ENCODE measurements at places on chromosomes 1 and 21.

- DNase-seq: no peak
Observed at GRCh38 chr1:236253918-236254637, 27.7 kb downstream of the ERO1B start.

DNA sequence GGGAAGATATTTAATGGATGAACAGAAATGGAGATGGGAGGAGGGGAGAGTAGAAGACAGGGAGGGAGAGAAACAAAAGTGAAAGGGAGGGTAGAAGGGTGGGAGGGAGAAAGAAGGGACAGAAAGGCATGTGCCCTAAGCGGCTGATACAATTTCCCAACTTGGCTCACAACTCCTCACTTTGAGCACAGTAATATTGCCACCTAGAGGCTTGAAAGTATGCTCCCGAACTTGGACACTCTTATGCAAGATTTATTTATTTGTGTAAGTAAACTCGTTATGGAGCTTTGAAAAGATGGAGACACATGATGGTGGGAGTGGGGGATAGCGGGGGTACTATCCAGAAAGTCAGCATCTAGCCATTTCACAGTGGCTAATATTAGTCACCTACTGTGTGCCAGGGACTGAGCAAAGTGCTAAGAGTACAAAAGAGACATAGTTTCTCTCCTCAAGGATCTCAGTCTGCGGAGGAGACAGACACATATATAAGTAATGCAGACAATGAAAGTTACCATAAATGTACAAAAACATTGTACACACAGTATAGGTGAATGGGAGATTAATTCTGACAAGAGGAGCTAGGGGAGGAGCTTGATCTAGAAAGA, 189.7 kb downstream of the SEC16B start:
- DNase-seq: peak; percentile 76

DNA sequence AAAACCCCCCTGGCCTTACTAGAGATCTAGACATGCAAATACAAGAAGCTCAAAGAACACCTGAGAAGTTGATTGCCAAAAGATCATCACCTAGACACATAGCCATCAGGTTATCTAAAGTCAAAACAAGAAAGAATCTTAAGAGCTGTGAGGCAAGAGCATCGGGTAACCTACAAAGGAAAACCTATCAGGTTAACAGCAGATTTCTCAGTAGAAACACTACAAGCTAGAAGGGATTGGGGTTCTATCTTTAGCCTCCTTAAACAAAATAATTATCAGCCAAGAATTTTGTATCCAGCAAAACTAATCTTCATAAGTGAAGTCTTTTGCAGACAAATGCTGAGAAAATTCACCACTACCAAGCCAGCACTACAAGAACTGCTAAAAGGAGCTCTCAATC, 12.2 kb upstream of the SPRR2F start:
- no peak for DNase-seq

- no peak for DNase-seq
Observed at GRCh38 chr21:14691914-14692313, 145.8 kb upstream of the SAMSN1 start.

DNA sequence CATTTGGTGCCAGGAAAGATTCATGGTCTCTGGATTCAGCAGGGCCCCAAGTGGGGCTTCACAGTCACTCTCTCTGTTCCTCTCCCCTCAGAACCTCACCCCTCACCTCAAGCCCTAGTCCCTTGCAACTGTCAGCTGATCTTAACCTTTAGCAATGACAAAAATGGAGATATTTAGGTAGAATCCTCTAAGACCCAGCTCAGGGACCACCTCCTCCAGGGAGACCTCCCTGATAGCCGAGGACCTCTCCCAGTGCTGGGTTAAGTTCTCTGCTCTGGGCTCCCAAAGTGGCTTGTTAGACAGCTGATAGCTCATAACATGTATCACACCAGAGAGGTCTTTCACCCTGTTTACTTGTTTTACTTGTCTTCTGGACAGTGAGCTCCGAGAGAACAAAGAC, 257.6 kb upstream of the KIAA0040 start:
- no peak for DNase-seq

DNA sequence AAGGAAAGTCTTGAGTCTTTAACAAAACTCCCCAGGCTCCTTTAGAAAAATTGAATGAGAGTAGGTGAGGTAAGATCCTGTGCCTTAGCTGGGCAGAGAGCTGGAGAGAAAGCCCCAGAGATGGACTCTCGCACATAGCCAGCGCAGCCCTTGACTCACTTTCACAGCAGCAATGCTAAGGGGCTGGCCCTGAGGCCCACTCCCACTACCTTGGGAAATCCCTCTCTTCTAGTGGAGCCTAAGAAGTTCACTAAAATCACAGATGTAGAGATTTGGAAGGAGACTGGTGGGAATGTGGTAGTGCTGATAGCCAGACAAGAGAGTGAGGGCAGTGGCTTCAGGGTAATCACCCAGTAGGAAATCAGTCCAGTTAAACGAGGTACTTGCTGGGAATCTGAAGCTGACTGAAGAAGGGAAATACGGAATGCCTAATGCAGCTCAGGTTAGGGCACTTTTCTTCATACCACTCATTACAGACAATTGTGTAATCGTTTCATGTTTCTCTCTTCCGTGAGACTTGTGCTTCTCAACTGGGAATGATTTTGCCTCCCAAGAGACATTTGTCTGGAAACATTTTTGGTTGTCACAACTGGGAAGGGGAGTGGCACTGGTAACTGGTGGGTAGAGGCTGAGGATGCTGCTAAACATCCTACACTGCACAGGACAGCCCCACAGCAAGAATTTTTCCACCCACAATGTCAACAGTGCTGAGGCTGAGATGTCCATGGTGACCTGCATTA, 42.4 kb upstream of the LRRC8C start:
- DNase-seq: no peak

DNA sequence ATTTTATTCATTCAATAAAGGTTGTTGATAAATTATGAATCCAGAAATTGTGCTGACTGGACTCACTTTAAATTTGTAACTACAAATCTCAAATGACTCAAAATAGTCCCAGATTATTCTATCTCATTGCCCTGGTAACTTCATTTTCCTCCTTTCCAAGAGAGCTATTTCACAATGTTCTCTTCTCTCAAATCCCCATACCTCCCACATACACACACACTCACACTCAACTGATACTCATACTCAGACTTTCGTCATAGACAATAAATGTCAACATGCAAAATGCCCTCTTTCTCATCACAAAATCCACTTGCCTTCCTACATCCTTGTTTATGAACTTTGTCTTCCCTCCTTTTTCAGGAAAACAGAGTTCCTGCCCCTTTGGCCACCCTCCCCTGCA, 33.3 kb downstream of the EXTL2 start:
- DNase-seq: peak; percentile 68

GRCh38 chr1:6108937-6109614, 63.4 kb downstream of the KCNAB2 start:
- DNase-seq: peak; percentile 32

GRCh38 chr1:65209005-65209885, 61.2 kb downstream of the AK4 start:
- peak; percentile 42 for DNase-seq

- peak; percentile 36 for DNase-seq
Observed at GRCh38 chr1:236516929-236517704, 6.7 kb upstream of the LGALS8 start.

- DNase-seq: no peak
Observed at GRCh38 chr21:15057285-15057684, 7.5 kb downstream of the NRIP1 start.

GRCh38 chr1:68409426-68409825, 40.3 kb downstream of the RPE65 start:
- DNase-seq: no peak

DNA sequence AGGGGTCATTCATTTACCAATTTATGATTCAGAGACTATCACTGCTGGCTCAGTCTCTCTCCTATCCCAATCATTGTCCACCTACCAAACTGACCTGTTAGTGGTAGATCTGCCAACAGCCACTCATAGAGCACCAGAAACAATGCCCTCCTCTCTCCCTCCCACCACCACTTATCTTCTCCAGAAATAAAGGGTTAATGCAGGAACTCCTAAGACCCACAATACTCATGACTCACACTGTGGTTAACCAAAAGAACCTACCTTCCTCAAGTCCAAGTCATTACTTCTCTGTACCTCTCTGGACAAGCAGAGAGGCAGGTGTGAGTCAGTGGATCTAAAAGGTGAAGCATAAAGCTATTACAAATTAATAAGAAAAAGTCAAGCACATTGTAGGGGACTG, 40.9 kb upstream of the CAMK1G start:
- peak; percentile 34 for DNase-seq

GRCh38 chr1:12486401-12487005, 131.5 kb downstream of the DHRS3 start:
- no peak for DNase-seq

GRCh38 chr1:57820356-57821095, 396.7 kb upstream of the DAB1 start:
- DNase-seq: no peak

DNA sequence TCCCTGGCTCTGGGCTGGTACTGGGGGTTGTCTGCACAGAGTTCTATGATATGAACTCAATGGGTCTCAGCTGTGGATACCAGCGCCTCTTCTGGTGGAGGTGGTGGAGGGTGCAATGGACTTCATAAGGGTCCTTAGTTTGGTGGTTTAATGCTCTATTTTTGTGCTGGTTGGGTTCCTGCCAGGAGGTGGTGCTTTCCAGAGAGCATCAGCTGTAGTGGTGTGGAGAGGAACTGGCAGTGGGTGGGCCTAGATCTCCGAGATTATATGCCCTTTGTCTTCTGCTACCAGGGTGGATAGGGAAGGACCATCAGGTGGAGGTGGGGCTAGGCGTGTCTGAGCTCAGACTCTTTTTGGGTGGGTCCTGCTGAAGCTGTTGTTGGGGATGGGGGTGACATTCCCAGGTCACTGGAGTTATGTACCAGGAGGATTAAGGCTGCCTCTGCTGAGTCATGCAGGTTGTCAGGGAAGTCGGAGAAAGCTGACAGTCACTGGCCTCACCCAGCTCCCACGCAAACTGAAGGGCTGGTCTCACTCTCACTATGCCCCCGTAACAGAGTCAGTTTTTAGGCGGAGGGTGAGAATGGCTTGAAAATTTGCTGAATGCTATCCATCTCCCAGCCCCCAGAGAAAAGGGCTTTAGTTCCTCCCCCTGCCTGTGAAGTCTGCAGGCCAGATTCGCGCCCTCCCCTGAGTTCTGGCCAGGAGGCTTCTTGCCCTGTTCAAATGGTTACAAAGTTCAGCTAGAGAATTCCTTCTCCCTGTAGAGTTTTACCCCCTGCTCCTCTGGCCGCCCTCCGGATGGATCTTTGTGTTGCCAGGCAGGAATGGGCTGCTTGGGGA, 902.9 kb downstream of the LTN1 start:
- no peak for DNase-seq

- no peak for DNase-seq
Observed at GRCh38 chr1:19775317-19775716, 24.4 kb downstream of the TMCO4 start.

- peak; percentile 37 for DNase-seq
Observed at GRCh38 chr1:47434051-47434842, 3.6 kb upstream of the FOXD2 start.

DNA sequence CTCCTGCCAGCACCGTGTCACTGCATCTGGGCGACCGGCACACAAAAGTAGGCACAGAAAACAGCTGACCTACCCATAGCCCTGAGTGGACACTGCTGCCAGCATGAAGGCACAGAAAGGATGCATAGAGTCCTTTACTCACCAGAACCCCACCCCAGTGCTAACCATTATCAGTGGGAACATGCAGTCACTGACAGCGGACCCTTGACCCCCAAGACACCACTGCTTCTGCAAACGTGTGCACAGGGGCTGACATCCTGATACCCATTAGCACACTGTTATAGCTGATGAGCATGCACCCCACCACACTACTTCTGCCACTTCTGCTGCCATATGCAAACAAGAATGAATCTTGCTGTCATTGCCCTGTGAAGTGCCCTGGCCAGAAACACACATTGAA, 953.0 kb upstream of the NCAM2 start:
- no peak for DNase-seq

DNA sequence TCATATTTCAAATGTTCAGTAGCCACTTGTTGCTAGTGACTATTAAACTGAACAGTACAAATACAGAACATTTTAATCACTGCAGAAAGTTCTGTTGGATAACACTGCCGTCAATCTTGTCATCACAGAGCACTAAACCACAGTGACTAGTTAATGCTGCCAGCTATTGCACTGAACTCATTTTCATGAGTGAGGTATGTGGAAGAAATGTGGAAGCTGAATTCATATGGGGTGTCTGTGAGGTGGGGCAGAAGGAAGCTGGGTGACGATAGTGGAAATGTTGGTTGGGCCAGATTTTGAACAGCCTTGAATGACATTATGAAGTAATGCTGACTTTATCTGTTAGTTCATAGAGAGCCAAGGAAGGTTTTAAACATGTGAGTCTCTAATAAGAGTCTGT, 49.6 kb downstream of the OSBPL9 start:
- peak; percentile 72 for DNase-seq

DNA sequence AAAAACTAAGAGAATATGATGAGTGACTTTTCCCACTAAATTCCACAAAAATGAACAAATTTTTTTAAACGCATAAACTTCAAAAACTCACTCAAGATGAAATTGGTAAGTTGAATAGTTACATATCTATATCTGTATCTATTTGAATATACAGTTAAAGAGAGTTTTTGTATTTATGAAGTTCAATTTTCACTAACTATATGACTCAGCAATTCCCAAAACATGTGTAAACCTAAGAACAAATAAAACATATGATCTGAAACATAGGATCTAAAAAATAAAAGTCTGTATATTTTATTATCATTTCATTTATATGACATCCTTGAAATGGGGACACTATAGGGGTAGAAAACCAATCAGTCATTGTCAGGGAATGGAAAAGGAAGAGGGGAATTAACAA, 105.7 kb upstream of the SNX7 start:
- DNase-seq: no peak

- DNase-seq: peak; percentile 22
Observed at GRCh38 chr21:37717534-37717933, 198.7 kb downstream of the KCNJ6 start.

DNA sequence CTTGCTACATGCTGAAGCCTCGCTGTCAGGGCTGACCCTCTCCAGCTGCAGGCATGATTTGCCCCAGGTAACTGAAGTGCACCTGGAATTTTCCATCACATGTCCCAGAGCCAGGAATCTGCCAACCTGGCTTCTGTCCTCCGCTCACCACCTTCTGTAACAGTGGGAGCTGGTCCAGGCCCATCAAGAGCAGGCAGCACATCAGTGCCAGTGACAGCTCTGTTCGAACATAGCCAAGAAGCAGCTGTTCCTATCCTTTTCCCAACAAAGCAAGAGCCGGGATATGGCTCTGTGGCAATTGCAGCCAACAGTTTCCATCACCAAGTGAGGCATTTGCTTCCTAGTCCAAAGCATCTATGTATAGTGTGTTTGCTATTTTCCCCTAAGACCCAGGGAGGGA, 42.2 kb upstream of the KANK4 start:
- DNase-seq: no peak

GRCh38 chr1:2636733-2637132, 3.9 kb upstream of the MMEL1 start:
- DNase-seq: no peak

GRCh38 chr1:30896905-30897304, 11.7 kb downstream of the SDC3 start:
- no peak for DNase-seq

GRCh38 chr1:237287876-237288521, 246.0 kb downstream of the RYR2 start:
- no peak for DNase-seq

- DNase-seq: no peak
Observed at GRCh38 chr1:177935638-177936415, 34.0 kb downstream of the SEC16B start.
